Activated CD4-positive, alpha-beta T cell treated with anti-CD3 and anti-CD28 coated beads, Interleukin-10, Interleukin-2, amounts not matched to agents 100 ng/mL and 50 ng/mL, durations not matched to agents 16 hours and 8 hours (primary cell): ENCODE measurements at places on chromosomes 13 and 19.
A peak's percentile ranks its signal among the peaks of the same experiment; 100 is the strongest.

DNA sequence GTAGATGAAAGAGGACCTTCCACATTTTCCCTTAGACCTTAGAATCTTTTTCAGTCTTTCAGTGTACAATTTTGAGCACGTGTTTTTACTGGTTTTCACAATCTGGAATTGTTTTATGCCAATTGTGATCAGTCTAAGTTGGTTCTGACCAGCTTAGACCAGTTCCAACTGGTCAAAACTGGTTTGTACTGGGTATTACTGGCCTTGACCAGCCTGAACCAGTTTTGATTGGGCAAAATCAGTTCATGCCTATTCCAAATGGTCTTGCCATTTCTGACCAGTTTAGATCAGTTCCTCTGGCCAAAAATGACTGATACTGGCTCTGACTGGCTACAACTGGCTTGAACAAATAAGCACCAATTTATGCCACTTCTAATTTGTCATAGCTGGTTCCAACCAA, 36.4 kb downstream of the ZNF585A start:
- DNase-seq: no peak

DNA sequence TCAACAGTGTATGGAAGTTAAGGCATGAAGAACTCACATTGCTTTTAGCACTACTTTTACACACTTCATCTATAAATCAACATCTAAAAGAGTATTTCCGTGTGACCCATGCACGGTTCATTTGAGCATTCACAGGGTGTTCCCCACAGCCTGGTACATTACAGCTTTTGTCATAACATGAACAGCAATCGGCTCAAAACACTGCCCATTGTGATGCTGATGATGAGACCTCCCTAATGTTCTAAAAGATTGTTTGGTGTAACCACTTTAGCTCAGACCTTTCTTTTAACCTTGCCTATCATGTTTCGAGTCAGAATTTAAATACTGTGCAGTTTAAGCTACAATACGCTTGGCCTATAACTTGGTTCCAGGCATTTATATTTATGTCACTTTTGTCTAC, 4.1 kb upstream of the KLF5 start:
- no peak for DNase-seq

- DNase-seq: no peak
Measured at GRCh38 chr13:100130092-100130491, 41.2 kb downstream of the PCCA start.

- DNase-seq: no peak
Measured at GRCh38 chr13:99435116-99435515, 66.2 kb upstream of the TM9SF2 start.

- peak; percentile 91 for DNase-seq
Measured at GRCh38 chr19:1074544-1075283, 7.7 kb downstream of the ARHGAP45 start.

DNA sequence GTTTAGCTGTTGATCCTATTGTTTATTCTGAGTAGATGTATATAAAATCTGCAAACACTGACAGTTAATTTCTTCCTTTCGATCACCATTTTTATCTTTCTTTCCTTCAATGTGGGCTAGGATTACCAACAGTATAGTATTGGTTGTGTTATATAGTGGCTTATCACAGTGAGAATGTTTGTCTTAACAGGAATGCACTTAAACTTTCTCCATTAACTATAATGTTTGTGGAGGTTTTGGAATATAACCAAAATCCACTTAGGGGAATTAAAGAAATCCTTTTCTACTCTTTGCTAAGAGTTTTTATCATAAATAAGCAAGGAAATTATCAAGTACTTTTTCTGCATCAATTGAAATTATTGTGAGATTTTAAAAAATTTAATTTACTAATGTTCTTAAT, 244.6 kb downstream of the LACC1 start:
- DNase-seq: no peak

DNA sequence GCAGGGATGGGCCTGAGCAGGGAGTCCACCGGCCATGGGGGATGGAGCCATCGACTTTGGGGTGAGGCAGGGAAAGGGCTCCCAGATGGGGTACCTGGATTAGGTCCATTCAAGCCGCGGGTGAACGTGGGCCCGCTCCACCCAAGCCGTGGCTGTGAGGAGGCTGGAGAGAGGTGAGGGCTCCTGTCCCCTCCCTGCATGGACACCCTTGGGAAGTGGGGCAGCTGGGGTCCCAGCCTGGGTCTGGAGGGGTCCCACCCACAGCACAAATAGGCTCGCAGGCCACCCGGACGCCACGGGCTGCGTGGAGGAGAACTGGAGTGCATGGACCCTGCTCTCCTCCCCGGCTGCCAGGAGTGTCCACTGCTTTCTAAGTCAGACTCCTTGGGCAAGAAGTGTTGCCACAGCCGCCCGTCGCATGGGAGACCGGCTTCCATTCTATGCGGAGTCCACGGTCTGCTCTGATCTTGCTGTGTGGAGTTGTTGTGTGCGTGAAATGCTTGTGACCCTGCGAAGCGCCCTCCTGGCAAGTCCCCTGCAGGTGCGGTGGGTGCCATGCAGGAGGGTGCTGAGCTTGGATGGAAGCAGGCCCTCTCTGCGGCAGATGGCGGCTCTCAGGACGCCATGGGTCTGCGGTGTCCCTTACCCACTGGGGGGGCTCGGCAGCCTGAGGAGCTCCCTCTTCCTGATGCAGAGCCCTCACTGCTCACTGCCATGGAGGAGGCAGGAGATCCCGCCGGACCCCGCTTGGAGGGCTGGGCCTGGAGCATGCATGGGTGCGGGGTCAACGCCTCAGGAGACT, 2.0 kb downstream of the DAZAP1 start:
- no peak for DNase-seq

- DNase-seq: peak; percentile 31
Measured at GRCh38 chr13:99969919-99970650, 1.5 kb downstream of the ZIC5 start.

- DNase-seq: no peak
Measured at GRCh38 chr13:99273128-99273527, 14.9 kb upstream of the GPR18 start.

DNA sequence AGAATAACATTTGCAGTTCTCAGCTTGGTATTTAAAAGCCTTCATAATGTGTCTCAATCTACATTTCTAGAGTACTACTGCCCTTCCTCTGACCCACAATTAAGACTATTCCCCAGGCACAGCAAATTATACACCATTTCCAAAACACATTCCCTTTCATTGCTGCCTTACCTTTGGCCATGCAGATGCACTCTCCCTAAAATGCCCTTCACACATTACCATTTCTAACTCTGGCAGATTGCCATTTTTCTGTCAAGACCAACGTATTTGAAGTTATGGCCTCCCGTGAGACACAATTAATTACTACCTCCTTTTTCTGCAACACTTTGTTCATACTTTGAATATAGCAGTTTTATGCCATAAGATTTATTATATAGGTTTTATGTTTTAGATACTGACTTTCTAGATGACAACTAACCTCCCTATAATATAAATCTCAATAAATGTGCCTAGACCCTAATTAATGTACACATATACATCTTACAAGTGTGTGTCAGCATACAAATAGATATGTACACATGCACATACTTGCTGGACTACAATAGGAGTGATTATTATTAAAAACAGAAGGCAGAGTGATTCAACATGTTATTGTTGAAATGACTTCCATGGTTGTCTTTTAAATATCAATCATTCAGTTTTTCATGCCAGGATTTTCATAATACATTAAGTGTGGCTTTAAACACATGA, 2902.5 kb downstream of the PCDH9 start:
- DNase-seq: no peak

- DNase-seq: no peak
Measured at GRCh38 chr19:1777149-1777548, 23.8 kb downstream of the ONECUT3 start.

DNA sequence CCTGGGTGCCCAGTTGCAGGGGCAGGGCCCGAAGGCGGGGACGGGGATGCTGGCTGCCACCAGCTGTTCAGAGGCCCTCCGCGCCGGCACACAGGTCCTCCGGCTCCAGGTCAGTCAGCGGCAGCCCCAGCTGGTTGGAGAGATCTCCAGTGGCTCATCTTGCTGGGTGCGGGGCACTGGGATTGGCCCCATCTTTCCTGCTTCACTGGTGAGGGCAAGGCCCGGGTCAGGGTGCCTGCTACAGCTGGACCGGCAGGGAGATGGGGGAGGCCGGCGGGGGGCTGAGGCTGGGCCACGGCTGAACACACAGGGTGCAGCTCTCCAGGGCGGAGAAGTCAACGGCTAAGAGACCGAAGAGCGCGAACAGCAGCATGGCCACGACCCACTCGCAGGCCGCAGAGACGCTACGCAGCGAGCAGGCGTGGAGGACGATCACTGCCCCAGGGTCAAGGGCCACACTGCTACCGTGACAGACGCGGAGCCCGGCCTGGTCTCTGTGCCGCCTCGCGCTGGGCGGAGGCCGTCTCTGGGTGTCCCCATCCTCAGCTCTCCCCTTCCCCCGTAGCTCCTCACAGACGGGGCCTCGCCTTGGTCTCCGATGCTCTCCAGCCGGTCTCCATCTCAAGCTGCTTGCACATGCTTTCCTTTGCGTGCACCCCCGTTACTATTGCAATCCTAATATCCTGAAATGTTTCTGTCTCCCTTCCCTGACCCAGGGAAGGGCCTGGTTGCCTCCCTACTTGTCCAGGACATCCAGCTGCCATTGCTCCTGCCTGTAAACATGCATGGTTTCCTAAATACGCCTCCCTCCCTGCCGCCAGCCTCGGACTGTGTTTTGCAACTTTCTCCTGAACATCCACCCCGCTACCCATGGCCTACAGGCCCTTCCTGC, 12.3 kb downstream of the TMEM150B start:
- no peak for DNase-seq

- no peak for DNase-seq
Measured at GRCh38 chr19:5046339-5047039, 77.6 kb downstream of the KDM4B start.

GRCh38 chr19:43789029-43789428, 8.3 kb upstream of the KCNN4 start:
- DNase-seq: no peak

DNA sequence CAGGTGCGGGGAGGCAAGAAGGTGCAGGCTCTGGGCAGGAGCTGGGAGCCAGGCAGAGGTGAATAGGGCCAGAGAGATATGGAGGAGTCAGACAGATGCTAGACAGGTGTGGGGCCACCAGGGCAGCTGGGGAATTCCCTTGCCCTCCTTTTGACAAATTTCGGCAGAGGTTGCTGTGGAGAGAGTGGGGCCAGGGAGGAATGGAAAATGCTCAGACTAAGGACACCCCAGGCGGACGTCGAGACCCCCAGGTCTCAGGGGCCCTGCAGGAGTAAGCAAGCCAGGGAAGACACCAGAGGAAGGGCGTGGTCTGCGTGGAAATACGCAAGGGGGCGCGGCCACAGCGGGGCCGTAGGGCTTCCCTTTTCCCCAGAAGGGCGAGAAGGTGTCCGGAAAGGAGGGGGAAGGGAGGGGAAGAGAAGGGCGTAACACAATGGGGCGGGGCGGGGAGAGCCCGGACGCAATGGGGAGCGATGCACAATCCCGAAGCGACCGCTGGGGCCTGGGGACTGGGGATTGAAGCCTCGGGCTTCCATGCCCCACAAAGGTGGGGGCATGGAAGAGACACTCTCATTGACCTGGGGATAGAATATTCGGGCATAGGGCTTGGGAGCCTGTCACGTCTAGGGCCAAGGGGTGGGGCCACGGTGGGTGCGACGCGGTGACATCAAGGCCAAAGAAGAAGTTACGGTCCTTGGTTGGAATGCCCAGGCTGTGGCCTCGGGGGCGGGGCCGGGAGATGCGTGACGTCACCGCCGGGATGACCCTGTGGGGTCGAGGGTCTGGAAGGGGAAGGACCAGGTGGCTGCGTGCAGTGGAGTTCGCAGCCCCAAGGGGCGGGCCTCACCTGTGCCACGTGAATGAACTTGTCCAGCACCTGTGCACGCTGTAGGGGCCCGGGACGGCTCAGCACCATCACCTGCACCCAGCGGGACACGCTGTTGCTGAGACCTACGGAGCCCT, 8.2 kb downstream of the RASGRP4 start:
- DNase-seq: peak; percentile 85

- DNase-seq: no peak
Measured at GRCh38 chr19:19160461-19161035, 9.5 kb downstream of the MEF2B start.

DNA sequence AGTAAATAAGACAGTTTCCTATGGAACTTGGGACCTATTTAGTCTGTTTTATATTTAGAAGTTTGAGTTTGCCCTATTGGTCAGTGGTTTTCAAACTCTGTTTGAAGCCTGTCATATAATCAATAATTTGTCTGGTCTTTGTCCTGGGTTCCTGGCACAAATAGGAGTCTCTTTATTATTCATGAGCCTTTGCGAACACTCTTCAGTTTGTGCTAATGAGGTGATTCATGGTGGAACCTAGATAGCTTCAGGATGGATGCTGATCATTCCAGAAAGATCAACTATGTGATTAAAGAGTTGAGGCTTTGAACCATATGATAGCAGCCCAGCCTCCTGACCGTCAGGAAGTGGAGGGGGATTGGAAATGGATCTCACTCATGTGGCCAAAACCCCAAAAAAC, 10.0 kb upstream of the VWA8 start:
- no peak for DNase-seq

DNA sequence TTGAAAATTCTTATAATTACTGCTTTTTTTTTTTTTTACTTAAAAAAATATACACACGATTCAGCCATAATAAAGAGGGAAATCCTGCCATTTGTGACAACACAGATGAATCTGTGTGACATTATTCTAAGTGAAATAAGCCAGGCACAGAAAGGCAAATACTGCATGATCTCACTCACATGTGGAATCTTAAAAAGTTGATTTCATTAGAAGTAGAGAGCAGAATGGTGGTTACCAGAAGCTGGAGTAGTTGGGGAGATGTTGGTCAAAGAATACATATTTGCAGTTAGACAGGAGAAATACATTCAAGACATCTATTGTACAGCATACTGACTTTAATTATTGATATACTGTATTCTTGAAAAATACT, 116.2 kb downstream of the KLF12 start:
- no peak for DNase-seq

- no peak for DNase-seq
Measured at GRCh38 chr19:41784743-41785142, 11.6 kb upstream of the CEACAM3 start.

GRCh38 chr13:34967851-34968562, 25.9 kb downstream of the NBEA start:
- DNase-seq: no peak

DNA sequence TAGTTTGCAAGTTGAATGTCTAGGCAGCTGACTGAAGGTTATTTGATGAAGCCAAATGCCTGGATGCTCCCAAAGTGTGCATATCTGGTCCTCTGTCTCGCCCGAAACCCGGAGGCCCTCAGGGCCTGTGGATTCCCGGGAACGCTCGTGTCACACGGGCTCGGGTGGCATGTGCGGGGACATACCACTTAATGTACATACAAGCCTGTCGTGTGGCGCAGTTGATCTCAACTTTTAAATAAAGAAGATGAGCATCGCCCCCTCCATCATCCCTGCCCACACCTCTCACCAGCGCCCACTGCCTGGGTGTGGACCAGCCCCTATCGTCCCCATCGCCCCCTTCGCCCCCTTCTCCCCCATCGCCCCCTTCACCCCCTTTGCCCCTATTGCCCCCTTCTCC, 33.9 kb downstream of the ATP11A start:
- DNase-seq: no peak

DNA sequence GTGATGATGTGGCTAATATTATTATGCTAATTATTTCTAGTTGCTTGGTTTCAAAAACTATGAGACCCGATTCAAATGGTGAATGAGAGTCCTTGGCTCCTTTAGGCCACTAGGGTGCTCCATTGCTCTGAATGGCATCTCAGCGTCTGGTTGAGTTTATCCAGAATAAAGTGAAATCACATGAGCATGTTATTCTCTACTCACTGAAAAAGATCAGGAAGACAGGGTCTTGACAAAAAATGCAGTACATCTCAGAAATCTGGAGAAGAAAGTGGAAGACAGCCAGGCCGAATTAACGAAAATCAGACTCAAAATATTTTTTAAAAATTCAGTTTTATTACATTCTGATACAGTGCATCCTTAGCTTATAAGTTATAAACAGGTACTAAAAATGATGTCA, 516.2 kb downstream of the MYO16 start:
- DNase-seq: peak; percentile 51
